GM23248 (cell line): ENCODE measurements at places on chromosomes 3 and 15. TPM values are rescaled to one million over a fixed set of nuclear protein-coding genes. Genes with fewer than 3 reads are reported as not detected.

- DNase-seq: no peak
Measured at GRCh38 chr15:100224206-100225185, 117.3 kb downstream of the ADAMTS17 start.

DNA sequence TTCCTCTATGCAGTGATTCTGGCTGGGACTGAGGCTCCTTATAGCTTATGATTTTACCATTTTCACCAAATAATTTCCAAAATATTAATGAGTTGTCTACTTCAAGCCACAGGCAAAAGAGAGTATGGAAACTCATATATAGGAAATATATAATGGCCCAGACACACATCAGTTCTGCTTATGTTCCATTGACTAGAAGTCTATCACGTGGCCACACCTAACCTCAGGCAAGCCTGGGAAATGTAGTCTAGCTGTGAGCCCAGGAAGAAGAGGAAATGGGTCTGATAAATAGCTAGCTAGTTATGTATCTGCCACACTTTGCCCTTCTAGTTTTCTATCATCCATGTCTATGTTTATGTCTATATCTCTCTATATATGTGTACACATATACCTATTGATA, 195.1 kb downstream of the OTOL1 start:
- DNase-seq: no peak

DNA sequence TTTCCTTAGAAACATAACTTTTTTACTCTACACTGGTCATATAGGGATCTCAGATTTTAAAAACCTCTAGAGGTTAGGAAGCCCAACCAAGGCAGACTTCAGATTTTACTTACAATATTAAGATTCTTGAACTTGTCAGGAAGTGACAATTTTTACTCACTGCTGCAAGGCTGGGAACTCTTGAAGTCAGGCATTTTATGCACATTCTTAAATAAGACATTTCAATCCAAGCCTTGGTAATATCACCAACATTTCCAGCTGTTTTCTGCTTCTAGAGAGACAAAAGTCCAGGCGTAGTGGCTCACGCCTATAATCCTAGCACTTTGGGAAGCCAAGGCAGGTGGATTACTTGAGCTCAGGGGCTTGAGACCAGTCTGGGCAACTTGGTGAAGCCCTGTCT, 33.6 kb upstream of the UBP1 start:
- no peak for DNase-seq

DNA sequence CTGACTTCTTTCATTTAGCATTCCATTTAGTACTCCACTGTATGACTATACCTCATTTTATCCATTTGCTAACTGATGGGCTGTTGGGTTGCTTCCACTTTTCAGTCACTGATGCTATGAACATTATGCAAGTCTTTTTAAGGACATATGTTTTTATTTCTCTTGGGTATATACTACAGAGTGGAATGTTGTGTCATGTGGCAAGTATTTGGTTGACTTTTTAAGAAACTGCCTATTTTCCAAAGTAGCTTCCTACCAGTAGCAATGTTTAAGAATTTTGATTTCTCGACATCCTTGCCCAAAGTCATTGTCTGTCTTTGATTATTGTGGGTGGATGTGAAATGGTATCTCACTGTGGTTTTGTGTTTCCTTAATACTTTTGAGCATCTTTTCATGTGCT, 110.1 kb upstream of the TPM1 start:
- DNase-seq: peak; percentile 93

DNA sequence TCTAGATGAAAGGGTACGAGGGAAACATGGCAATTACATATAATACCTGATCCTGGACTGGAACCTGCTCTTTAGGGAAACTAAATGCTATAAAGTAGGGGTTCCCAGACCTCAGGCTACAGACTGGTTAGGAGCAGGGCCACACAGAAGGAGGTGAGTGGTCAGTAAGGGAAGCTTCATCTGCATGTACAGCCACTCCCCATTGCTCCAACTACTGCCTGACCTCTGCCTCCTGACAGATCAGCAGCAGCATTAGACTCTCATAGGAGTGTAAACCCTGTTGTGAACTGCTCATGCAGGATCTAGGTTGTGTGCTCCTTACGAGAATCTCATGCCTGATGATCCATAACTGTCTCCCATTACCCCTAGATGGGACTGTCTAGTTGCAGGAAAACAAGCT, 78.9 kb upstream of the PSMD6 start:
- DNase-seq: no peak

- no peak for DNase-seq
Measured at GRCh38 chr15:73626072-73626471, 7.1 kb downstream of the NPTN start.

Gene ARGFX
- polyA plus RNA-seq: not detected in 2 replicates

Gene ZBED2
- not detected in 2 replicates for polyA plus RNA-seq
